ENCODE measurements at places on chromosomes 4 and X.

DNA sequence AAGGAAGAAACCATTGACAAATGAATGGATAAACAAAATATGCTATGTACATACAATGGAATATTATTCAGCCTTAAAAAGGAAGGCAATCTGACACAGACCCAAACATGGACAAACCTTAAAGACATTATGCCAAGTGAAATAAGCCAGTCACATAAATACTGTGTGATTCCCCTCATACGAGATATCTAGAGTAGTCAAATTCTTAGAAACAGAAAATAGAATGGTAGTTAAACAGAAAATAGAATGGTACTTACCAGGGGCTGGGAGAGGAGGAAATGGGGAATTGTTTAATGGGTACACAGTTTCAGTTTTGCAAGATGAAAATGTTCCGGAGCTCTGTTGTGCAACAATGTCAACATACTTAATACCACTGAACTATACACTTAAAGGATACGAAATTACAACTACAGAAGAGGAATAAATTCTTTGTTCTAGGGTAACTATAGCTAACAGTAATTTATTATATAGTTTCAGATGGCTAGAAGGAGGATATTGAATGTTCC, 47.8 kb upstream of the DUSP21 start:
- no peak for DNase-seq

GRCh38 chr4:71639380-71639779, 144.5 kb downstream of the GC start:
- no peak for DNase-seq

- DNase-seq = no peak
Measured at GRCh38 chr4:156705311-156705710, 266.3 kb downstream of the PDGFC start.

DNA sequence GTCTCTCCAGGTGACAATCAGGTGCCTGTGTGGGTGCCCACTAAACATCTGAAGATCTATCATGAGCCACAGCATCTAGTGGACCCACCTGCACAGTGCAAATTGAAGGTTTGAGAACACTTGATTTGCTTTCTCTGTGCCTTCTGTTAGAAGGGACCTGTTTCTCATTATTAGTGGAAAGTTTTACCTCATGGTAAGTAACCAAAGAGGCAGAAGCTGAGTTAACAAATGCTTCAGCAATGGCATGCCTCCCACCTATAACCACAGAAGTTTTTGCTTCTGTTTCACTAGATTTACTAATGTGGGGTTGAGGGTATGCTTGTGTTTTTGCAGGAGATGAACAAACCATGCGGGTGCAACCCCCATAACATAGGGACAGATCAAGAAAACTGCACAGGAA, 297.4 kb upstream of the DKK2 start:
- DNase-seq = no peak

- no peak for DNase-seq
Measured at GRCh38 chr4:118335324-118335723, 17.5 kb downstream of the PRSS12 start.

DNA sequence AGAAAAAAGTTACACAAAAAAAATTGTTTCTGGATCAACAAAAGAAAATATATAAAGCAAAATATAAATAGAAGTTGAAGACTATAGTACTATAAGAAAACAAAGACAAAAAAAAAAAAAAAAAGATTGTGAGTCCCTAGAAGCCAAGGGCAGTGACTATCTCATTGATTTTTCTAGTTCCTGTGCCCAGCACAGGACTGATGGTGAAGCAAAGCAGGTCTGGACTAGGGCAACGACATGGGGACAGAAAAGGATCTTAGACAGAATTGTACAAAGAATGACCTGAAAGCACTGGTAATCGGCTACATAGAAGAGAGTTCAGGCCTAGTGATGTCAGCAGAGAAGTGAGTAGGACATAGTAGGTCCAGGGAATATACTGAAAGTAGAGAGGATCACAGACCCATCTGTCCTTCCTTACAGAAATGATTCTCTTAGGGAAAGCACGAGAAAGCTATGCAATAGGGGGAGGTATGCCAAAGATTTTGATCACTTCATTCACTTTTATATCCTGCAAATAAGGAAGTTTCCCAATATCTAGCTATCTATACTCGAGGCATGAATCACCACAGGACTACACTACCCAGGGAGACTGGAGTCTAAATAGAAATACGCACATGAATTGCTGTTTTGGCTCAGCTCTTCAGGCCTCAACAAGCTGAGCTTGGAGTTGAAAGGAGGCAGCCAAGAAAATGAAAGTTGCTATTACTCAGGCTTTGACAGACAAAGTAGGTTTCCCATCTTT, 230.9 kb upstream of the GPC4 start:
- no peak for DNase-seq

GRCh38 chr4:7632341-7632740, 197.6 kb upstream of the PSAPL1 start:
- no peak for DNase-seq

- no peak for DNase-seq
Measured at GRCh38 chrX:48522291-48522690, 683 bp downstream of the EBP start.

DNA sequence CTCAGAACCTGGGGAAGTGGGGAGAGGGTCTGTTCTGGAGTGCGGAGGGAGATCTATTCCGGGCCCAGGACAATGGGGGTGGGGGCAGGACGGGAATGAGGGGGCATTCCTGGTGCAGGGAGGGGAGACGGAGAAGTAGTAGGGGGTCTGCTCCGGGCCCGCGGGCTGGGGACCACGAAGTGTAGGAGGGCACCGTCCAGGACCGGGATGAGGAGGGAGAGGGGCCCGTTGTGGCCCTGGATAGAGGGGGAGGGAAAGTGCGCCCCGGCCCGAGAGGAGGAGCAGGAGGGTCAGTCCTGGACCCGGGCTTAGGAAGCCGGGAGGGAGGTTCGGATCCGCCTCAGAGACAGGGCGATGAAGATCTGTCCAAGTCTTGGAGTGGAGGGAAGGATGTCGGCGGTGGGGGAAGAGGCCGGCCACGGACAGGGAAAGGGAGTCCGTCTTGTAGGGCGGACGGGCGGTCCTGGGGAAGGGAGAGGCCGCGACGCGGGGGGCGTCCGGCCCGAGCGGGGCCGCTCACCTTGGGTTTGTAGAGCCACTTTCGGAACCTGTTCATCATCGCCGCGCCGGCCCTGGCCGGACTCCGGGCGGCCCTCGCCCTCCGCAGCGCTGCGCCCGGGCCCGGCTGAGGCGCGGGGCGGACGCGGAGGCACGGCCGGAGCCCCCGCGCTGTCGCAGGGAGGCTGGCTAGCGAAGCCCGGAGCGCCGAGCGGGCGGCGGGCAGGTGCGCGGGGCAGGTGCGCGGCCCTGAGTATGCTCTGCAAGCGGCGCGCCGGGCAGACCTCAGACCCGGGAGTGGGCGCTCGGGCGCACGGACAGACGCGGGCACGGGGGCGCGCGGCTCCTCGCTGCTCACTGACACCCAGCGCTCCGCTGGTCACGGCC, at the start of gene ZFYVE28:
ZFYVE28 (minus strand) TSS at position 881 of the 885 bp plus-strand sequence; CDS start at position 559, 322 bp downstream.
- no peak for DNase-seq

DNA sequence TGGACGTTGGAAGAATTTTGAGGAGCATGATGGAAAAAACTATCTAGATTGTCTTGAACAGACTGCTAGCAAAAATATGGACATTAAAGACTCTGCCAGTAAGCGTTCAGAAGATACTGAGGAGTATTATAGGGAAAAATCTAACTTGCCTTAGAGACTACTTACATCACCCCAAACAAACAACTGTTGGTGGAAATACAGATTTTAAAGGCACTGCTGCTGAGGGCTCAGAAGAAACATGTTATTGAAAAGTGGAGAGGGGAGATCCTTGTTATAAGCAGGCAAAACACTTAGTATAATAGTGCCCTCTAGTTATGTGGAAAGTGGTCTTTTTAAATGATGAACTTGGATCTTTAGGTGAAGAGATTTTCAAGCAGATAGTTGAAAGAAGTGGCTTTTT, 29.2 kb downstream of the MAD2L1 start:
- DNase-seq = no peak

DNA sequence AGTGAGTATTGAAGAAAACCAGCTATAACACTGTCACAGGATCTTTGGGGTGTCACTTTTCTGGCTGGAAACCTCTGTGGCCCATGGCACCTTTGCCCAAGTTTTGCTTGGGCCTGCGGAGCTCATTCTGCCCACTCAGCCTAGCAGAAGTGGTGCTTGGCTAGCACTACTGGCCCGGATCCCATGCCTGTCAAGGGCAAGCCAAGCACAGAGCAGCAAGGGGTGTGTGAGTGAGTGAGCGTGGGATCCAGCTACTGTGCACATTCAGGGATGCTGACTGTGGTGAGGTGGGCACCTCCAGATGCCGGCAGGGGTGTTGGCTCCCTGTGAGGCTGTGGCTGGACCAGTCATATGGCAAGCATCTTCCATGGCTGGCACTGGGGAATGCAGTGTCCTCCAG, 55.4 kb upstream of the RASGEF1B start:
- DNase-seq = peak; percentile 6

DNA sequence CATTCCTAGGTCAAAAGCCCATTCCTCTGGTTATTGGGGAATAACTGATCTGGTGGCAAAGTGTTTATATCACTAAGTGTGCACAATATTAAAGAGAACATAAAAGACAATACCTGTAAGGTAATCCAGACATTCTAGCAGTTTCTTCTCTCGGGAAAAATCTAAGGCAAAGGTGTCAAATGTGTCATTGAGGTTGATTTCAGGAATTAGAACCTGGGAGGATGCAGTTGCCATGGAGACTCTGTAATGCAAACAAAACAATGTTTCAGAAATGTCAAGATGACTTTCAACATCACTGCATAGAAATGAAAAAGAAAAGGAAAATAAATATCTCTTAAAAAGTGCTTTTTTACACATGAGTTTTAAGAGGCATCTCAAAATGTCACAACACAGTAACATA, 145.9 kb downstream of the MID1 start:
- no peak for DNase-seq

DNA sequence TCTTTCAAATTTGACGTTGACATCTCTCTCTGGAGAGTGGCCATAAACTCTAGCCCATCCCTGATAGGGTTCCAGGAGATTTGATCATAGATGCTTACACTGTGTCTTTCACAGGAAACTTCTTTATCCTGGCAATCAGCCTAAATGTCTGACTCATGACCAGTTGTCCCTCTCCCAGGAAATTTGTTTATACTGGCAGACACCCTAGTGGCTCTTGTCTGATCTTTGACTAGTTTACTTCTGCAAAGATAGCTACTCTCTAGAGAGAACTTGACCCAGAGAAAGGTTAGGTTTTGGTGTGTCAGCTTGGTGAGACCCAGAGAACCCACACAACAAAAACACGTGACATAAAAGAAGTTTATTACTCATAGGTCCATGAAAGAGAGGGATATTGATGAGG, 509.8 kb downstream of the CENPC start:
- no peak for DNase-seq

DNA sequence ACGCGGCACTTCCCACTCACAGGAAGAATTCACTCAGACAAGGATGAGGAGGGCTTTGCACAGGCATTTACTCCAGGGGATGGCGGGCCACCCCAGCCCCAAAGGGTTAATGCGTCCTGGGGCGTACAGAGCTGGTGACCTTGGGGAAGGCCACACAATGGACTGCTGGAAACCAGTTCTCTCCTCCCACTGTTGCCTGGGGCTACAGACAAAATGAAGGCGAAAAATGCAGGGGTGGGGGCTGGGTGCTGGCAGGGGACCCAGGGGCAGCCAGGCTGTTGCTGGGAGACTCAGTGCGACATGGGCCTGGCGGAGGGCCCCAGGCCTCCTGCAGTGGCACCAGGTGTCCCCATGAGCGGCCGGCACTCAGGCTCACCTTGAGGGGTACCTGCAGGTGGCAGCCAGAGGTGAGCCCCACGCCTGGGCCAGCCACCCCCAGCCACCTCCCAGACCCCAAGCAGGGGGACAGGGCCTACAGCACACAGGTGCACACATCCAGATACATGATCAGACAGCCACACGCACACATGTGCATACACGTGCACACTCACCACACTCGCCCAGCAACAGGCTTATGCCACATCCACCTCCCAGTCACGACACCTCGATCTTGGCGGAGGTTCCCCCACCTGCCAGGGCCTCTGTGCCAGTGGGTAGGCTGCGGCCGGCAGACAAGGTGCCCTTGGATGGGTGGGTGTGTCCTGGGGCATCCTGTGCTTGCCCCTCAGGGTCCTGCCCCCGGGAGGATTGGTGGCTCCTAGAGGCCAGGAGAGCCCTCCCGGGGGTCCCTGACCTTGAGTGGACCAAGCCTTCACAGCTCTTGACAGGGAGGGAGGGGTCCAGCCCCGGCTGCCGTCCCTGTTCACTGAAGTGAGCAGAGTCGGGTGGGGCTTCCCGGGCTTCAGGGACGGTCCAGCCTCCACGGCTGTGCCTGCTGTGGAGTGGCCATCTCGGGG, 13.1 kb downstream of the NAT8L start:
- DNase-seq = peak; percentile 38

DNA sequence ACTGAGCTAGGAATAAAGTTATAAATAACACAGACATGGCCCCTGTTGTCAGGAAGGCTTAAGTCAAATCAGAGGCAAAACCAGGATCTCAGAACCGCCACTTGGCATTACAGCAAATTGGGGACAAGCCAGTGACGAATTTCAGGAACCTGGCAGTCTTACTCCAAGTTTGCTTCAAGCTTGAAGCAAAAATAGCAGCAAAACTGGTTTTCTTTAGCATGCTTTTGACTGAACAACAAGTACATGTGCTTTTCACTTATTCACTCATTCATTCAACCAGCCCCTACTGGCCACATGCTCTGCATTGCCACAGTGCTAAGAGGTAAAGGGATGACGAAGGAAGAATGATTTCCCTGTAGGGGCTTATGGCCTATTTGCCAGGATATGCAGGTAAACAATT, 253.9 kb upstream of the PPARGC1A start:
- DNase-seq = no peak

- no peak for DNase-seq
Measured at GRCh38 chr4:140808256-140808655, 52.1 kb upstream of the TBC1D9 start.

- DNase-seq = no peak
Measured at GRCh38 chrX:13078739-13079444, 34.5 kb upstream of the FAM9C start.
